ENCODE measurements at places on chromosomes 1 and 21.
A peak's percentile ranks its signal among the peaks of the same experiment; 100 is the strongest.

- no peak for DNase-seq
Measured at GRCh38 chr21:43907751-43908150, 42.7 kb downstream of the AGPAT3 start.

DNA sequence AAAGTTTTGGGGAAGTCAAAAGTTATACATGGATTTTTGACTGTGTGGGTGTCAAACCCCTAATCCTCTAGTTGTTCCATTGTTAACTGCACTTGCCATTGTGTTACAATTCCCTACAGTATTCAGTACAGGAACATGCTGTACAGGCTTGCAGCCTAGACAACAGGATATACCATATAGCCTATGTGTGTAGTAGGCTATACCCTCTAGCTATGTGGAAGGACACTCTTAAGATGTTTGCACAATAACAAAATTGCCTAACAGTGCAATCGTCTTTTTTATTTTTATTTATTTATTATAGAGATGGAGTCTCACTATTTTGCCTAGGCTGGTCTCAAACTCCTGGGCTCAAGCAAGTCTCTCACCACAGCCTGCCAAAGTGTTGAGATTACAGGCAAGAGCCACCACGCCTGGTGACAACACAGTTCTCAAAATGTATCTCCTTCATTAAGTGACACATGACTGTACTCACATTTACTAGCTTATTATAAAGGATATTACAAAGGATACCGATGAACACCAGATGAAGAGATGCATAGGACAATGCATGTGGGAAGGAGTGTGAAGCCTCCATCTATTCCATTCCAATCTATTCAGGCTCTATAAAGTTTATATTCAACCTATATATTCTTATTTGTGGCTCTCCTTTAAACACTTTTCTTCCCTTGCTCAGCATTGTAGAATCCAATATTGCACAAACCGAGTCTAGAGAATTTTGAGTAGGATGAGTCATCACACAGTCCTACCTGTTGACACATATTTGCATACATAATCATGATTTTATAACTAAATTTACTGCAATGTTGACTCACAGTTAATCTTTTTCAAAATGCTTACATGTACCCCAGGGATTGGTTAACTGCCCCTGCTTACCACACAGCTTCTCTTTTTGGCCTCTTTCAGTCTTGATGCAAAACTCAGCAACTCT, 28.4 kb upstream of the CEP350 start:
- DNase-seq = peak; percentile 38

- DNase-seq = no peak
Measured at GRCh38 chr1:3209201-3209600, 140.2 kb downstream of the PRDM16 start.

- DNase-seq = no peak
Measured at GRCh38 chr1:100382657-100383056, 30.4 kb downstream of the CDC14A start.

DNA sequence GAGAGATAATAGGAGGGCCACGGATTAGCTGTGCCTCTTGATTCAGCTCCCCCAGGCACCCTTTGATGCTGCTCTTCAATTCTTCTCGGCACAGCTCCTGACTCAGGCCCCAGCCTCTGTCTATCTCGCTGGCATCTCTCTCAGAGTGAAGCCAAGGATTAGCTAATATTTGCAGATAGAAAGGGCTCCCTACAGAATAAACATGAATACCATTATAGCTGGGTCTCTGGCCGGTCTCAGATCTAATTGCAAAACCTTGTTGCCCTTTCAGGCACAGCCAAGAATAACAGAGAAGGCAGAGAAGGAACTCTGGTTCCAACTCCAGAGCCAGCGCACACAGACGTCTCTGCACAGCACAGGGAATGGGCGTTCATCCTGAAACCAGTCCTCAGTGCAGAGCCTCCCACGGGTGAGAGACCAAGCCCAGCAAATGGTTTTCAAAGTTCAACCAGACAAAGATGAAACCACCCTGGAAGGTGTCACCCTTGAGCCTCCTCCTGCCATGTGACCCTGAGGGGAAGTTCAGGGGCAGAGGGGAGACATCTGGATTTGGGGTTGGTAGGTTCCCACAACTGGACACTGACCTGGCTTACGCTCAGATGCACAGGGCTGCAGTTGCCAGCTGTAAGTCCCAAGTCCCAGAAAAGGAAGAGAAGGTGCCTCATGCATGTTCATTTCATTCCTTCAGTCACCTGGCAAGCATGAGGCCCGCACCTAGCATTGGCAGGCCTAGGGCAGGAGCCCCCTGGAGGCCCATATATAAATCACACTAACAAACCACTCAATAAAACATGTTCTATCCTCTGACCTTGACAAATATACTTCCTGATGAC, 394.0 kb downstream of the NPHP4 start:
- no peak for DNase-seq

DNA sequence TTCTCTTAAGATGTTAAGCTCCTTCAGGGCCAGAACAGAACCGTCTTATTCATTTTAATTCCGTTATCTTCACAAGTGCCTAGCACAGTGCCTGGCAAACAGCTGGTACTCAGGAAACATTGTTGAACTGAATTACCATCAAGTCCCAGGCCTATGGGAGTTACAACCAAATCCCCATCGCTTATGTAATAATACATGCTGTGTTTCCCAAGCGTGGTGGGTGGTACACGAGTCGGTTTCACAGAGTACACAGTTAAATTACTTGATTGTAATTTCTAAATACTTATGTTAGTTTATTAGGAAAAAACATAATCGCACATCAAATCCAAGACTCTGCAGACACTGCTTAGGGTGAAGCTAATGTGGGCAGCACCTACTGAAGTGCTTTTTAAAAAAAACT, 1.0 kb downstream of the ANGEL2 start:
- DNase-seq = peak; percentile 4

GRCh38 chr1:225707824-225708223, 54.9 kb upstream of the ENAH start:
- DNase-seq = no peak

Measured in fibroblast of skin of back (primary cell).